Tibial nerve (tissue), 4 donors: ENCODE measurements at places on chromosomes 2 and 18. TPM values are rescaled to one million over a fixed set of nuclear protein-coding genes. Genes with fewer than 3 reads are reported as not detected.
A peak's percentile ranks its signal among the peaks of the same experiment; 100 is the strongest.

GRCh38 chr2:127406454-127406853 lies 11.8 kb upstream of the PROC start:
- no peaks in the 10 kb centered on the region for H3K36me3 ChIP-seq
- H3K4me3 ChIP-seq = no peak overlapping the region
- no peak for DNase-seq
- H3K27ac ChIP-seq = no peak overlapping the region
- no peaks in the 10 kb centered on the region for H3K27me3 ChIP-seq

DNA sequence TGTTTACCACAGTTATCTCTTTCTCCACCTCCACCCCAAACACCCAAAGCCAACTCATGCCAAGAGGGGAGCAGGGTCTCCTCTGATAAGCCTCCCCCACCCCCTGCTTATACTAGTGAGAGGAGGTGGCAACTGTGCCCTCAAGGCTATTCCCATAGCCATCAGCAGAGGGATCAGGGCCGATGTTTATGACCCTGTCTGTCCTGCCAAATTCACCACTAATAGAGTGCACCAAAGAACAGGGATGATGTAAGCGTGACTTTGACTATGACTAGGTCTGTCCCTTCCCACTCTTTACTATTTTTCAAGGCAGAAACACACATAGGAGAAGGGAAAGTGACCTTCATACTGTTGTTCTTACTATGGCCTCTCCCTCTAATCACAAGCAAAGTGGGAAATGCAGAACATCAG lies 74.6 kb downstream of the CLHC1 start:
- H3K27me3 ChIP-seq = no peaks in the 10 kb centered on the region
- H3K27ac ChIP-seq = no peak overlapping the region
- no peaks in the 10 kb centered on the region for H3K36me3 ChIP-seq
- no peak overlapping the region for H3K4me3 ChIP-seq

- H3K27ac ChIP-seq = peak overlapping the region; percentile 50
- peak overlapping the region; percentile 55 for H3K4me3 ChIP-seq
- peak; percentile 13 for DNase-seq
- no peaks in the 10 kb centered on the region for H3K27me3 ChIP-seq
Observed at GRCh38 chr18:37393945-37394609, 171.5 kb downstream of the CELF4 start.

DNA sequence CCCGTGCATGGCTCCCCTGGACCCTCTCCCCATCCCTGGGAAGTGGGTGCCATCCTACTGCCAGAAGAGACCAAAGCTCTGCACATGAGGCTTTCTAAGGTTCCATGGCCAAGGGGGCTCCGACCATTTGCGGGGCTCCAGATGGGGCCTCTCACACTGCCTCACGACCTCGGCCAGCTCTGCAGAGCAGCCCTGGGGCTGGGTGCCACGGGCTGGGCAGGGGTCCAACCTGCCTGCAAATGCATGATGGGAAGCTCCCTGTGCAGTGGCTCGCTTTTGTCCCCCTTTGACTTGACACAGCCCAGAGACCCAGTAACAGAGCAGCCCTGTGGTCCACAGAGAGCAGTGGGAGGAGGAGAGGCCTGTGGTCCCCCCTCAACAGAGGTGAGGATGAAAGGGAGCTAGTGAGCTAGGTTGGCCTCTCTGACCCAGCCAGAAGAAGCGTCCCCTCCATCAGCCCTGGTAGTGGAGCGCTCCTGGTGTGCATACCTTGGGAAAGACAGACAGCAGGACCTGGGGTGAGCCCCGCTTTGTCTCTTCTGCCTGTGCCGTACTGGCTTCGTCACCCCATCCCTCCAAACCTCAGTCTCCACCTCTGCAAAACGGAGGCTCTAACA lies 174.1 kb downstream of the DDX1 start:
- no peaks in the 10 kb centered on the region for H3K36me3 ChIP-seq
- H3K27ac ChIP-seq = no peak overlapping the region
- H3K27me3 ChIP-seq = no peaks in the 10 kb centered on the region
- DNase-seq = no peak
- no peaks in the 10 kb centered on the region for H3K4me1 ChIP-seq
- no peak overlapping the region for H3K4me3 ChIP-seq

GRCh38 chr2:201786471-201786870 lies 5.7 kb upstream of the ALS2 start:
- DNase-seq = no peak
- no peak overlapping the region for H3K4me3 ChIP-seq
- no peaks in the 10 kb centered on the region for H3K27me3 ChIP-seq
- no peaks in the 10 kb centered on the region for H3K4me1 ChIP-seq
- no peak overlapping the region for H3K27ac ChIP-seq

DNA sequence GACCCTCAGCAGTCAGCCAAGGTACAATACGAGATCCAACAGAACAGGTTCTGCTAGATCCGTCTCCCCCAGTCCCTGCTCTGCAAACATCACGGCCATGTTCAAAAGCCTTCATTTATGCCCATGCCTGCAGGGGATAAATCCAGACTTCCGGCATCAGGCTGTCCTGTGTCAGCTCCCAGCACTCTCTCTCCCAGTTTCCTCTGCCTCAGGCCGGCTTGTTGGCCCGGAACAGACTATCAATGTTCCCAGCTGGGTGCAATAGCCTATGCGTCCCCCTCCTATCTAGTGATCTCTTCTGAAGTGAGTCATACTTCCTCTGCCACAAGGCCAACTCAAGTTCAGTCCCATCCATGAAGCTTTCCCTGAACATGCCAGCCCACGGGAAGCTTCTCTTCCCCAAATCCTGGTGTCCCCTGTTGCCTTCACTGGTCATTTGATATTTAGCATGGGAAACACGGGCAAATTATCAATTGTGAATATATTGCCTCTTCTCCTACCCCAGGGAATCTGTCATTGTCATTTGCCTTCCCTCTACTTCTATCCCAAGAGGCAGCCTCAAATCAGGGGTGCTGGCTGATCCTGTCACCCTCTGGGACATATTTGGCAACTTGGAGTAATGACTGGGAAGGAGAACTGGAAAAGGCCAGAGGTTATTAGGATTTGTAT lies 51.1 kb downstream of the CAPN13 start:
- H3K4me1 ChIP-seq = no peaks in the 10 kb centered on the region
- no peaks in the 10 kb centered on the region for H3K27me3 ChIP-seq
- DNase-seq = no peak
- no peak overlapping the region for H3K27ac ChIP-seq

DNA sequence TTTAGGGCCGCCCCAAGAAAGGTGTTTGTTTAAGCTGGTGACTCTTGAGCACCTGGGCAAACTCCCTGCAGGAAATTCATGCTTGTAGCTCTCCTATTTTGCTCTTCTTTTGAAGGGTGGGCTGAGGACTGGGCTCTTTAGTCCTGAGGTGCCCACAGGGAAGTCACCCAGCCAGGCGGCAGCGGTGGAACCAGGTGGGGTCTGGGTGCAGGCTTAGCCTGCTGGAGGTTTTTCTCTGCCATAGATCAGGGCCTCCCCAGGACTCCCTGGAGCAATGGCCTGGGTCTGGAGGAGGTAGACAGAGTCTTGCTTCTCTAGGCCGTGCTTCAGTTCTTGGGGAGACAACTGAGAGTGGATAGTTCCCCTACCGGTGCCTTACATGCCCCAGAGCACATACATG lies 99.9 kb downstream of the CLIP4 start:
- H3K27me3 ChIP-seq = no peaks in the 10 kb centered on the region
- no peaks in the 10 kb centered on the region for H3K36me3 ChIP-seq
- H3K4me3 ChIP-seq = no peak overlapping the region
- H3K27ac ChIP-seq = no peak overlapping the region

- H3K27ac ChIP-seq = no peak overlapping the region
- no peaks in the 10 kb centered on the region for H3K4me1 ChIP-seq
- H3K4me3 ChIP-seq = no peak overlapping the region
- no peak for DNase-seq
Observed at GRCh38 chr2:227134591-227134990, 29.4 kb downstream of the COL4A4 start.

- H3K36me3 ChIP-seq = no peaks in the 10 kb centered on the region
- H3K4me3 ChIP-seq = no peak overlapping the region
- no peaks in the 10 kb centered on the region for H3K4me1 ChIP-seq
- no peak for DNase-seq
Observed at GRCh38 chr2:129925381-129925780, 54.1 kb upstream of the RAB6C start.

- no peak overlapping the region for H3K4me3 ChIP-seq
- no peak for DNase-seq
- no peaks in the 10 kb centered on the region for H3K36me3 ChIP-seq
- H3K4me1 ChIP-seq = no peaks in the 10 kb centered on the region
- no peak overlapping the region for H3K27ac ChIP-seq
- no peaks in the 10 kb centered on the region for H3K27me3 ChIP-seq
Observed at GRCh38 chr2:101882769-101883307, 108.9 kb upstream of the IL1R2 start.

Gene CXCR4
- total RNA-seq = 21.3 TPM

GRCh38 chr2:165576409-165577154 lies 107.1 kb downstream of the CSRNP3 start:
- DNase-seq = no peak
- H3K27ac ChIP-seq = no peak overlapping the region
- H3K4me3 ChIP-seq = no peak overlapping the region
- H3K4me1 ChIP-seq = no peaks in the 10 kb centered on the region

Gene FOXI3
- not detected for total RNA-seq

Gene FAM228A
- total RNA-seq = 0.90 TPM

Gene DIPK1C
- 0.20 TPM for total RNA-seq

- no peaks in the 10 kb centered on the region for H3K27me3 ChIP-seq
- no peaks in the 10 kb centered on the region for H3K36me3 ChIP-seq
- H3K4me1 ChIP-seq = no peaks in the 10 kb centered on the region
- H3K27ac ChIP-seq = no peak overlapping the region
- no peak overlapping the region for H3K4me3 ChIP-seq
Observed at GRCh38 chr2:154370873-154371272, 327.6 kb upstream of the KCNJ3 start.

Gene ADRA2B
- total RNA-seq = 4.5 TPM

Gene XDH
- under 0.01 TPM for total RNA-seq

Gene PLCD4
- 9.2 TPM for total RNA-seq

- H3K4me3 ChIP-seq = no peak overlapping the region
- DNase-seq = no peak
- H3K27ac ChIP-seq = no peak overlapping the region
- no peaks in the 10 kb centered on the region for H3K36me3 ChIP-seq
- H3K27me3 ChIP-seq = no peaks in the 10 kb centered on the region
- H3K4me1 ChIP-seq = no peaks in the 10 kb centered on the region
Observed at GRCh38 chr2:148042219-148042618, 21.3 kb downstream of the MBD5 start.

DNA sequence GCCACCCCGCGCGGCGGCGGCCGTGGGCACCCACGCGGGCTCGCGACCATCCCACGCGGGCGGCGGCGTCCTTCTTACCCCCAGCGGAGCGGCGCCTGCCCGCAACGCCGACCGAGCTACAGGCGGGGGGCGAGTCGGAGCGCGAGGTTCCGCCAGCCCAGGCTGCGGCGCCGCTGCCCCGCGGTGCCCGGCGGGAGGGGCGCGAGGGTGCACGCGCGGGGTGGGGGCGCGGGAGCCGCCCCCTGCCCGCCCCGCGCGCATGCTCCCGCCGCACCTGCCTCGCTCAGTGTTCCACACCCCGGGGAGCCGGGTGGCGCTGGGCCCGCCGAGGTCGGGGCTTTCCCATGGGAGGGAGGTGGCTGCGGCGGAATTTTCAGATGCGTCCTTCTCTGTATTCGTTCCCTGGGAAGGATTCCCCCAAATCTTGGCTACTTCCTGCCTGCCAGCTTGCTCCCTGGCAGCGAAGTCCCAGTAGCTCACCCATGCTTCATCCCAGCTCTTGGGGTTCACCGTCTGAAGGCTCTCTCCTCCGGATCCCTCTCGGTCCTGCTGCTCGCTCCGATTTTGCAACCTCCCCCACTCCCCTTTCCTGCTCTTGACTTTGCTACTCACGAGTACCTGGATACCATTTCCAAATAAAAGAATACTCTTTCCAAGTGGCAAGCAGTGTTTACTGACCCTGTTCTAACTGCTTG lies at the start of gene L3MBTL4:
L3MBTL4 (minus strand) TSS at position 189 of the 695 bp plus-strand sequence. CDS start 103,286 bp downstream, outside the sequence.
- no peaks in the 10 kb centered on the region for H3K4me1 ChIP-seq
- no peaks in the 10 kb centered on the region for H3K27me3 ChIP-seq
- peak within 1 kb of the TSS; percentile 93 for H3K27ac ChIP-seq
- H3K4me3 ChIP-seq = peak within 1 kb of the TSS; percentile 84
- H3K36me3 ChIP-seq = no peaks in the 10 kb centered on the region

DNA sequence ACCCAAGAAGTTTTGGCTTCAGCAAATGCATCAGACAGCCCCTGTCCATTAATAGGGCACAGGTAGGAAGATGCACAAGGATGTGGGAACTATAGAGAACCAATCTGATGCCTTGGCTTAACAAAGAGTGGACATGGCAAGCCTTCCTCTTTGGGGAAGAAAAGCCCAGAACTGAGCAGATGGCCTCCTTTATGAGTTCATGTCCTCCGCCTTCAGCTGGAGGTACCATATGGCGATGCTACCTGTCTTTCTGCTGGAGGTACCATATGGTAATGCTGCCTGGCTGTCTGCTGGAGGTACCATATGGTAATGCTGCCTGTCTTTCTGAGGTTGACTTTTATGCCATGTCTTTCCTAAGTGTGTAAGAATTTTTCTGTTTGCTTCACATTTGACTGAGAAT lies 6.0 kb downstream of the RETREG2 start:
- H3K4me1 ChIP-seq = peaks cover 9% of the 10 kb centered on the region
- H3K27me3 ChIP-seq = no peaks in the 10 kb centered on the region
- peaks cover 19% of the 10 kb centered on the region for H3K36me3 ChIP-seq
- no peak overlapping the region for H3K4me3 ChIP-seq

Gene TRIM43
- total RNA-seq = not detected

Gene CABYR
- total RNA-seq = 0.78 TPM

- H3K4me3 ChIP-seq = no peak overlapping the region
- H3K36me3 ChIP-seq = peaks cover 7% of the 10 kb centered on the region
- H3K27me3 ChIP-seq = no peaks in the 10 kb centered on the region
- no peaks in the 10 kb centered on the region for H3K4me1 ChIP-seq
- no peak for DNase-seq
Observed at GRCh38 chr2:134361648-134362047, 107.8 kb downstream of the MGAT5 start.

DNA sequence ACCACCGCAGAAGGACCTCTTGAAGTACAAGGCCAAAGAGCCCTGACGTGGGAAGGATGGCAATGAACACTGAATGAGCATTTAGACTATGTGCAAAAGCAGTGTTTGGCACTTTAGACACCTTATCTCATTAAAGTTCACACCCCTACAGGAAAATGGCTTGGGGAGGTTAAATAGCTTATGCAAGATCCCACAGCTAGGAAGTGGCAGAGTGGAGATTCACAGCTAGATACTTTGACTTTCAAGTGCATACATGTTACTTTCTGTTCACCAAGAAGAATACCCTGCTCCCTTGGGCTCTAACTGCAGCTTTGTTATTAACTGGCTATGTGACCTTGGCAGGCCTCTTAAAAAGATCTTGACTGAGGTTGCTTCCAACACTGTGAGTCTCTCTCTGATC lies 58.2 kb downstream of the ICOS start:
- H3K27me3 ChIP-seq = no peaks in the 10 kb centered on the region
- no peaks in the 10 kb centered on the region for H3K4me1 ChIP-seq
- no peak for DNase-seq
- no peak overlapping the region for H3K4me3 ChIP-seq

GRCh38 chr2:143692967-143693366 lies 563.7 kb downstream of the ARHGAP15 start:
- peak overlapping the region; percentile 41 for H3K27ac ChIP-seq
- no peaks in the 10 kb centered on the region for H3K27me3 ChIP-seq
- H3K4me3 ChIP-seq = no peak overlapping the region
- DNase-seq = no peak

GRCh38 chr2:38556006-38556801 lies 46.5 kb downstream of the HNRNPLL start:
- H3K36me3 ChIP-seq = no peaks in the 10 kb centered on the region
- no peak overlapping the region for H3K27ac ChIP-seq
- no peaks in the 10 kb centered on the region for H3K27me3 ChIP-seq
